H54 (cell line): ENCODE measurements at places on chromosomes 1 and 21.

DNA sequence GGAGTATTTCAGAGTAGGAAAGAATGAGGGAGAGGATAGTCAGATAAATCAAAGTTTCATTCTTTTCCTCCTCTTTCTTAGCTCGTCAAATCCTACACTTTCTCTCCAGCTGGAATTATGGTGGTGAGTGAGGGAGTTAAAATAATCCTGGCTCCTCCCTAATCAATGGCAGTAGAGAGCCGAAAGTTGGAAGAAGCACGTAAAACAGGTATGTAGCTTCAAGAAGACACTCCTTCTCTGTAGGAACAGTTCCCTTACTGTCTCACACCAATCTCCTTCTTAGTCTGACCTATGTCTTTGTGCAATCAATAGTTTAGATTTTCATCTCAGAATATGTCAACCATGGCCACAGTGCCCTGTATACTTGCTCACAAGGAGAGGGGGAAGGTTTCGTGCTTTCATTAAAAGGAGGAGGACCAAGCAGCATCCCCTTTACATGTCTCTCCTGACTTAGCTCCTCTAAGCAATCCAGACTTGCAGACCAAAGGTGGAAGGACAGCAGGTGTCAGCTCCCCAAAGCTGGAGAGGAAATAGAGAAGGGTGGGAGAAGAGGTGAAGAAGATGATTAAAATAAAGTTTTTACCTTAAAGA is 878 bp downstream of the MINDY1 start:
- no peak for DNase-seq

- no peak for DNase-seq
These were observed 51.4 kb upstream of the RGS1 start for GRCh38 chr1:192524223-192524622.

GRCh38 chr21:21064353-21064752 is 66.1 kb downstream of the NCAM2 start:
- no peak for DNase-seq

- DNase-seq = no peak
These were observed 3.1 kb downstream of the BSDC1 start for GRCh38 chr1:32390904-32391870.
